ENCODE measurements at places on chromosomes 5 and 9.

- no peak for DNase-seq
Observed at GRCh38 chr5:61551637-61552313, 219.7 kb downstream of the ZSWIM6 start.

DNA sequence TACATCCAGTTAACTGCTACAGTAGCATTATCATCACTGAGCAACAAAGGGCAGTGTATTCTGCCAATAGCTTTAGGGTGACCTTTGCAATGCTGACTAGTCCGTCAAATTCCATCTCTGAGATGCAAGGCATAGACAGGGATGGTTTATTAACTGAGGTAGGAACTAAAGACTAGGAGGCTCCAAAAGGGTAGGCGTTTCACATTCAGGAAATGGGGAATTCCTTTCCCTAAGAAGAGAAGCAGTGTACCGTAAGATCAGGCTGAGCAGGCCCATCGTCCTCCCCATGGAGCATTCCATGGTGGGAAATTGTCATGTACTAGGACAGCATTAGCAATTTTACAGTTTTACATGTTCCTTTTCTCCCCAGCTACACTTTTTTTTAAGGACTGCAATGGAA is 157.7 kb downstream of the BNC2 start:
- no peak for DNase-seq

DNA sequence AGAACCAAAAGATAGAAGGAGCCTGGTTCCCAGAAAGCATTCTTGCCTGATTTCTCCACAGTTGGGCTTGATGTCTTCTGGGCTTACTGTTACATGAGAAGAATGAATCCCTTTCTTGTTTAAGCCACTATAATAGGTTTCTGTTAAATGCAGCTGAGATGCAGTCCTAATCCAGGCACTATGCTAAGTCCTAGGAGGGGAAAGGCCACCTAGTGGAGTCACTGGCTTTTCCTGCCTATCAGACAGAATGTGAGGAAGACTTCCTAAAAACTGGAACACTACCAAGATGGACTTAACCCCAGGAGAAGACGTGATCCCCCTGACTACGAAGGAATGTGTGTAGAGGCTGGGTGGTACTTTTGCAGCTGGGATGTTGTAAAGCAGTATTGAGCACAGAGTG is 34.3 kb upstream of the FSD1L start:
- DNase-seq = no peak

GRCh38 chr5:72036951-72037350 is 70.3 kb upstream of the MAP1B start:
- no peak for DNase-seq

GRCh38 chr5:164277720-164278119 is 772.3 kb downstream of the MAT2B start:
- DNase-seq = no peak

GRCh38 chr5:72445969-72446368 is 61.2 kb downstream of the ZNF366 start:
- no peak for DNase-seq

GRCh38 chr5:131536211-131536826 is 98.7 kb downstream of the RAPGEF6 start:
- peak; percentile 45 for DNase-seq

DNA sequence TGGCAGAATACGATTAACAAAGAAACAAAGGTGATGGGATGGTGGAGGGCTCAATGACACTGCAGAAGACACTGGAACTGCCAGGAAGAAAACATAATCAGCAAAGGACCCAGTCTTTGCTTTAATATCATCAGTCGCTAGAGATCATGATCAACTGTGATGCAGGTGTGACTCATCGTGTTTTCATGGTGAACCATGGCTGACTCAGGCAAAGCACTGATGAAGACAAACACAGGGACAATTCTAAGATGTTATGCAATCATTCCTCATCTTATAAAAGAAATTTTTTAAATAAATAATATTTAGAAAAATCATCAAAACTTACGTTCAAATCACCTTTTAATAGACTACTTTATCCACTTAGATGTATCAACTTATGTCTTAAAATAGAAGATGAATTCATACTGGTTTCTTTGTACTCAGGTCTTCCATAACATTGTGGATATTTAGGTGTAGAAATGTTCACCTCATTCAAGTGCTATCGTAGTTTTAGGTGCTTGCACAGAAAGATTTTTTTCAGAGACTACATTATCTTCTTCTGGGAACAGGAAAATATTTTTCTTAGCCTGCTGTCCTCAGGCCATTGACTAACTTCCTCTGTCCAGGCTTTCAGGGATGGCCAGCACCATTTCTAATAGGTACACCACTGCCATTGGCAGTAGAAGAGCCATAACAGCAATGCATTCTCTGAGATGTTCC is 673.4 kb upstream of the MEF2C start:
- no peak for DNase-seq

- DNase-seq = no peak
Observed at GRCh38 chr5:170747357-170747756, 36.2 kb upstream of the GABRP start.

DNA sequence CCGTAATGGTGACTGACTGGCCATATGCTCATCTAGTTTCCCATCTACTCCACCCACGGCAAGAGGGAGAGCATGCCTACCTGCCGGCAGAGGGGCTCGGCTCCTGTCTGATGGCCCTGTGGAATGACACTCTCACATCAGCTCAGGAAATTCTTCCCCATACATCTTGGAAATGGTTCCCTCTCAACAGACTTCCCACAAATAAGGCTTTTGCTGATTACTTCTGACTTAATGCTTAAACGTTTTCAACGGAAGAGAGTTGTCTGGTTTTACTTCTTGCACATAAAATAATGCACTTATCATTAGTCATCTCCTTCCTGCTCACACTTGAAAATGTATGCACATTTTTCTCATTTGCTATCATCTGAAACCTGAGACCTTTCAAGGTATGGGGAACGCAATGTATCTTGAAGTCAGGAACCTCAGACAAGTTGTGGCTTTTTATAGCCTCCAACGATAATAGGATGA is 129.5 kb downstream of the TTLL11 start:
- no peak for DNase-seq

- no peak for DNase-seq
Observed at GRCh38 chr5:170641589-170642031, 137.8 kb downstream of the KCNIP1 start.

GRCh38 chr5:5285906-5286305 is 136.6 kb upstream of the ICE1 start:
- no peak for DNase-seq

DNA sequence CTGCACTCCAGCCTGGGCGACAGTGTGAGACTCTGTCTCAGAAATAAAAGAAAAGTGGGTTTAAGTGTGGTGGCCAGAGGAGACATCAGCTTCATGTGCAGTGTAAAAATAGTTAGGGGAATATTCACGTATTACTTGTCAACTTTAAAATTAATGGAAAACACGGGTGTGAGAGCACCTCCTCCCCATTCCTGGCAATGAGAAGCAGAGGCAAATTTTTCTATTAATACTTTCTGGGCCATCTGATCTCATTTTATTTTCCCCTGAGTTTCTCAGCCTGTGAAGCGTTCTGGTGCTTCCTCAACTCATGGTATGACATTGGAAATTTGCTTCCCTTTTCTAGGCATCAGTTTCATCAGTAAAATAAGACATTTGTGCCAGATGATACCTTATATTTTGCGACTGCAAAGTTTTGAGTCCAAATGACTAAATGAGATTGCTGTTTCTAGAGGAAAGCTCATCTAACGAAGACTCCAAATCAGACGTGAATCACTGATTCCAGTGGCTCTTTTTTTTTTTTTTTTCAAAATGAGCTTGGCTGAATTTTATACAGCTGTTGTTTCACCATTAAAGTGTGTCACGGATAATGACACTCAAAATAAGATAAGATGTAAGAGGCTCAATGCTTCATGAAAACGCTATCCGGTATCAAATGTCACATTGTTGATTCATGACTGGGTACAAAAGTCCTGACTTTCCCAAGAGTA is 104.6 kb downstream of the MSX2 start:
- DNase-seq = no peak

GRCh38 chr9:16521868-16522411 is 348.5 kb downstream of the BNC2 start:
- DNase-seq = no peak

GRCh38 chr9:94082956-94083355 is 1.3 kb upstream of the PTPDC1 start:
- DNase-seq = no peak

DNA sequence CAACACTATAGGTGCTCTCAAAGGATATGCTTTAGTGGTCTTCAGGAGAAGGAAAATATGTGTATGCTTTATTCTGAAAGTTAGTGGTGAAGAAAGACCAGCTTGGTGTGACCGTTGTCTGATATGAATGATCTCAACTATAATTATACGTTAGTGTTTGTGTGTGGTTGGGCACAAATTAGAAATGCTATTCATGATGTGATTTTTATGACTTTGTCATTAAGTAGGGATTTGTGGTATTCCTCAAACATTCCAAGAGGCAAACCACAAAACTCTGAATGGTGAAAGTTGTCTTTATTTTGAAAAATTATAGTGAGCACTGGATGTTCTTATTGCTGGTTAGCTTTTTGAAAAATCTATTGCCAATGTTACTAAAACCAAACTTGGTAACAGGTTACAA is 6.2 kb upstream of the F2R start:
- DNase-seq = no peak

Measured in GF-D8 (cell line).